ENCODE measurements at places on chromosomes 6 and 20. TPM values are rescaled to one million over a fixed set of nuclear protein-coding genes. Genes with fewer than 3 reads are reported as not detected.

The WFDC10B gene
- polyA plus RNA-seq, result not detected

GRCh38 chr20:10559266-10559665 lies 114.5 kb downstream of the JAG1 start:
- peaks cover 6% of the 10 kb centered on the region for H3K4me1 ChIP-seq
- H3K27ac ChIP-seq, result no peak overlapping the region
- no peaks in the 10 kb centered on the region for H3K36me3 ChIP-seq

The DTD1 gene
- 20.6 TPM for polyA plus RNA-seq

The EDN1 gene
- 5.9 TPM for polyA plus RNA-seq

DNA sequence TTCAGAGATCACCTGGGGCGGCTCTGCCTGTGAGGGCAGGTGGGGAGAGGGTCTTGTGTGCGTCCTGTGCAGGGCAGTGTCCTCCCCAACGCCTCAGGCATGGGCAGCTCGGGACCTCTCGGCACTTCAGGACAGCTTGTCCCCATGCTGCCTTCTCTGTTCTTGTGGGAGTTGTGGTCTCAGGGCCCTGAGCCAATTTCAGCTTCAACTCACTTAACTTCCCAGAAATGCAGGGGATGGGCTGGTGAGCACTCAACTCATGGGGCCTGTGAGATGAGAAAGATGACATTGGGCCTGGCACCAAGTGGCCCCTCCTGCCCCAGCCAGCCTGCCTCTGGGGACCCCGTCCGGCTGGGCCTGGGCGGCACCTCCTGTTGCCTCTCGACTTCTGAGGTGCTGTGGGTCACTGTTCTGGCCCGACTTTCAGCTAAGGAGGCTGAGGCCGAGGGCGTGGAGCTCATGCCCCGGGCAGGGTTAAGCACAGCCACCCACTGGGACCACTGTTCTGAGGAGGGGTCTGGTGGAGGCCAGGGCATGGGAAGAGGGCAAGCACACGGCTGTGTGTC lies 6.7 kb downstream of the RGS19 start:
- no peaks in the 10 kb centered on the region for H3K36me3 ChIP-seq
- no peaks in the 10 kb centered on the region for H3K27me3 ChIP-seq
- H3K4me1 ChIP-seq, result no peaks in the 10 kb centered on the region
- DNase-seq, result no peak

GRCh38 chr6:125220712-125221111 lies 67.1 kb downstream of the TPD52L1 start:
- no peaks in the 10 kb centered on the region for H3K27me3 ChIP-seq
- peaks cover 6% of the 10 kb centered on the region for H3K4me1 ChIP-seq
- DNase-seq, result no peak
- no peaks in the 10 kb centered on the region for H3K36me3 ChIP-seq

Data from pancreas (tissue), 10 donors.